ENCODE measurements at places on chromosomes 5 and 9.

DNA sequence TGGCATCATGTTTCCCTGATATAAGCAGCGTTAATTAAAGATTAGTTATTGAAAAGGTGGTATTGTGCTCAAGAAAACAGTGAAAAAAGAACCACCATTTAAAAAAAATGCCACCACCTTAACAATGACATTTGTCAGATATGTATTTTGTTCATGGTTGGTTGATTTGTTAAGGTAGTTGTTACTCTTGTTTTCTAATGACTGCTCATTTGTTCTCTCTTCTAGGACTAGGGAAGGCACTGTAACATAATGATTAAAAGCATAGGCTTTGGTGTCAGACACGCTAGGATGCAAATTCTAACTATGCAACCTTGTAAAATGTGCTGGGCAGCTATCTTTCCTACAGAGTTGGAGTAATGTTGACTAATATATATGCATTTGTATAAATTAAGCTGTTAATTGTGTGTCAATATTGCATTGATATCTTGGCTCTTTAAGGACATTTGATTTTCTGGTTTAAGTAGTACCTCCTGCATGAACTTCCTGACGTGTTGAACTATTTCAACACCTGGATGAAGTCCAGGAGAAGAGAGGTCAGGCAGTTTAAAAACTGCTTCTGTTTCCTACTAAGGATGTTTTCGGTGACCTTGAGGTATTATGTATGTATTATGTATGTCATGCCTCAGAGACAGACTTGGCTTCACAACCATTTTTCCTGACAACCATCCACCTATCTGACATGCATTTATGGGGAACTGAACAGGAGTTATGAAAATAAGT is 77.8 kb downstream of the MUSK start:
- DNase-seq: no peak

DNA sequence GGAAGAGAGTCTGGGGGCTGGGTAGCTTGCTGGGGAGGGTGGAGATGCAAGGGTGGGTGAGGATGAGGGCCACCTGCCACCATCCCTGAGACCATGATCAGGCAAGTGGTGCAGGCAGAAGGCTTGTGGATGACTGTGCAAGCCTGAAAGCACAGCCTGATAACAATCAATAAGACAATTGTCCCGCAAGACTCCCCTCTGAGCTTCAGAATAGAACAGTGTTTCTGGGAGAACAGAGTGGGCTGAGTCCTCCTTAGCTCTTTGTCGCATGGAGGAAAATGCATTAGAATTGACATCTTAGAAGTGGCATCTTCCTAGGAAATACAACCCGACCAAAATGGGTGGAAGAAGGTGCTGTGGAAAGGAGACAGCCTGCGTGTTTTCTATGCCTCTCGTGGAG is 6.6 kb downstream of the GADD45G start:
- DNase-seq: no peak

- no peak for DNase-seq
Observed at GRCh38 chr5:164975986-164976385, 1470.6 kb downstream of the MAT2B start.

DNA sequence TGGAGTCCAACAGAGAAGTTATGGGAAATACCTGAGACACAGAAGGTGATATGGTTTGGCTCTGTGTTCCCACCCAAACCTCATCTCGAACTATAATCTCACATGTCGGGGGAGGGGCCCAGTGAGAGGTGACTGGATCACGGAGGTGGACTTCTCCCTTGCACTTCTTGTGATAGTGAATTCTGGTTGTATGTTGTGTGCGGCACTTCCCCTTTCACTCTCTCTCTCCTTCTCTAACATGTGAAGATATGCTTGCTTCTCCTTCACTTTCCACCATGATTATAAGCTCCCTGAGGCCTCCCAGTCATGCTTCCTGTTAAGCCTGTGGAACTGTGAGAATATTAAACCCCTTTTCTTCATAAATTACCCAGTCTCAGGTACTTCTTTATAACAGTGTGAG is 96.1 kb downstream of the TMEM232 start:
- DNase-seq: no peak

DNA sequence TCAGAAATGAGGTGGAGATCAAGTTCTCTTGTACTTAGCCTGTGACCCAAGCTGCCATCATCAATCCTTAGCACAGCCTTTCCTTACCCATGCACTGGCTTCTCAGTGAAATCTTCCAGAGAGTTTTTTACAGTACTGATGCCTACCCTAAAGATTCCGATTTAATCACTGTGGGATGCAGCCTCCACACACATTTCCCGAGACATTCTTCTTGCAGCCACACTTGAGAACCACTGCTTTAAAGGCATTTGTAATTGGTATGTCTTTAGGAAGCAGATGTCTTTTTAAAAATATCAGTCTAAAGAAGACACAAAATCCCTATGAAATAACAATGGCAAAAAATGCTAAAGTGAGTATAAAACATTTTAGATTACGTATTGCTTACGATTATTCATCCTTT is 17.3 kb upstream of the GLIS3 start:
- DNase-seq: no peak

- no peak for DNase-seq
Observed at GRCh38 chr5:3684771-3685354, 89.2 kb downstream of the IRX1 start.

DNA sequence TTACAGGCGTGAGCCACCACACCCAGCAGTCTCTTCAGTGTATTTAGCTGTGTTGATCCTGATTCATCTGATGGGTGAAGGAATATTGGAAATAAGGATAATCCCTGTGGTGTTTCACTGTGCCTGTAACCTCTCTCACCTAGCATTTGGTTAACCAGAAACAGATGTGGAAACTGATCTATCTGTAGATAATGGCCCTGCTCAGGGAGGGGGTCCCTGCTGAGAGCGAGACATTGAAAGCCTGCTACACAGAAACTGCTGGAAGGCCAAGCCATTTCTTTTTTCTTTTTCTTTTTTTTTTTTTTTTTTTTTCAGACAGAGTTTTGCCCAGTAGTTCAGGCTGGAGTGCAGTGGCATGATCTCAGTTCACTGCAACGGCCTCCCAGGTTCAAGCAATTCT is 28.4 kb downstream of the QRFP start:
- no peak for DNase-seq

GRCh38 chr5:20648981-20649380 is 661.0 kb upstream of the CDH18 start:
- DNase-seq: no peak

DNA sequence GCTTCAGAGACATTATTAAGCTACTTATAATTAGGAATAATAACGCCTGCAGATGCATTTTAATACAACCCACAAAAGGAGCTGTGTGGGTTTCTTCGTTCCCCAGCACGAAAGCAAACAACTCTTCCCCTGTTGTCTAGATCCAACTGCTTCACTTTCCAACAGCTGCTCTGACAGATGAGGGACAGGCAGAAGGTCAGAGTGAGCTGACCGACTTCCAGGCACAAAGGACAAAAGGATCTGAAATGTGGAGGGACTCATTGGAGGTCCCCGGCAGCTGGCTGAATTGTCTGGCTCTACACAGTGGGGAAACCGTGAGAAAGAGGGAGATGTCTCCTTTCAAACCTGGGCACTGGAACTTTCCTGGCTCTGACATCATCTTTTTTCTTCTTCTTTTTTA is 79.1 kb upstream of the ALDH1B1 start:
- no peak for DNase-seq

- DNase-seq: no peak
Observed at GRCh38 chr5:33267801-33268200, 173.0 kb upstream of the TARS1 start.

DNA sequence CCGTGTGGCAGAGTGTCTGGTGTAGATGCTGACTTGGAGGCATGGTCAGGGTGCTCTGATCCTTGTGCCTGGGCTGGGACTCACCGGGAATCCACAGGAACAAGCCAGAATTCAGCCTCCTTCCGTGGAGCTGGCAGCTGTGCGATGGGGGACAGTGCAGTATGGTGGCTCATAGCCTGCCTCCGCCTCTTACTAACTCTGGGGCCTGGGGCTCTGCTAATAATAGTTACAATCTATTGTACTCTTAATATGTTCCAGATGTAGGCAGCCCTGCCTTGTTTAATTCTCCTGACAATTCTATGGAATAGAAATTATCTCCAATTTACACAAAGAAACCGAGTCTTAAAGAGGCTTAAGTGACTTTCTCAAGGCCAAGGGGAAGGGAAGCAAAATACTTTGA is 77.6 kb downstream of the PCDH1 start:
- no peak for DNase-seq

DNA sequence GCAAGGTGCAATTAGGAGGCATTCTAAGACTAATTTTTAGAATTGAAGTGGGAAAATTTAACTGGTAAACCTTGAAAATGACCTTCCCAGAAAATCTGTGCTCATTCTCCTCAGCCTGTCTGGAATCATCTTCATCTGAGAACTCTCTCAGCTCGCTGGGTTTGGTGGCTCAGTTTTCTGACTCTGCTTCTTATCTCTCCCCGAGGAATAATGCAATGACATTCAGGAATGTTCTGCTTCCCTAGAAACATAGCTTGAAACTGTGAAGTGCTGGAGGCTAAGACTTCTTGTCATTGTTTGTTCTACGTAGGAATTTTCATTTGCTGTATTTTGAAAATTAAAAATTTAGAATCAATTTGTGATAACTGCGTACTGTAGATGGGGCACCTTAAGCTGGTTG is 86.6 kb downstream of the KCNN2 start:
- DNase-seq: no peak

DNA sequence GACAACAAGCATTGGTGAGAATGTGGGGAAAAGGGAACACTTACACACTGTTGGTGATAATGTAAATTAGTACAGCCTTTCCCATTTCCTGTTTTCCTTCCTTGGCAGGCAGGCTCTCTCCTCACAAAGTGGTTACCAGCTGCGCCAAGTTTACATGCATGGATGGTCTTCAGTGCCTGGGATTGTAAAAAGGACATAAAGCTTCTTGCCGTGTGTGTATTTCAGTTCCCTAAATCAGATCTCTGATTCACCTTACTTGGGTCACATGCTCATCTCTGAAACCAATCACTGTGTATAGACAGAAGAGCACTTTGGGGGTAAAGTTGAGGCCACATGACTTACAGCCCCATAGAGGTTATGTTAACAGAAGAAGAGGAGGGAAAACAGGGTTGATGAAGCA is 92.8 kb downstream of the CAVIN4 start:
- no peak for DNase-seq

DNA sequence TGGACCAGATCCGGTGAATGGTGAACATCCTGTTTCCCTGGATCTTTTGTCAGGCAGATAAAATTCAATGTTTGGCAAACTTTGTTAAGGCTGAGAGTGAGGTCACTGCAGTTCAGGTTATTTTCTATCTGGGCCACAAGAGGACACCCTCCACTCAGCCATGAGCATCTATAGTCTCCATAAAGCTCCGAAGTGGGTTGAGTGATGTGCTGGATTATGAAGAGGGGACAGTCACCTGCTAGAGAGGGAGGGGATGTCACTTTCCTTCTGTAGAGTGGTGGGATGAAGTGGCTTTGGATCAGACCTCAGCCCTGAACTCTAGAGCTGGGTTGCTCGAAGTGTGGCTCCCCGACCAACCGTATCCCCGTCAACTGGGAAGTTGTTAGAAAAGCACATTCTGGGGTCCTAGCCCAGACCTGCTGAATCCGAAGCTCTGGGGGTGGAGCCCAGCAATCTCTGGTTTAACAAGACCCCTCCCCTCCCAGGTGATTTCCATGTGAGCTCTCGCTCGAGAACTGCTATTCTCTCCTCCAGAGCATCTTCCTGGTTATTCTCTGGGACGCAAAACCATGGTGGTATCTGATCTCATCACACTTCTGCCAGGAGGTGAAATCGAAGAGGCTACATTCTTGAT is 31.8 kb upstream of the FGF1 start:
- DNase-seq: no peak

- no peak for DNase-seq
Observed at GRCh38 chr9:91882627-91883026, 67.4 kb downstream of the ROR2 start.

GRCh38 chr9:99567436-99567835 is 254.2 kb upstream of the NR4A3 start:
- no peak for DNase-seq

- DNase-seq: no peak
Observed at GRCh38 chr9:32264170-32264864, 120.1 kb upstream of the ACO1 start.
